HFF-Myc (cell line): ENCODE measurements at places on chromosomes 2 and 18.

- no peak for DNase-seq
Measured at GRCh38 chr2:101327863-101328394, 19.4 kb upstream of the RNF149 start.

GRCh38 chr2:215003001-215003400 is 135.4 kb downstream of the ABCA12 start:
- no peak for DNase-seq

- no peak for DNase-seq
Measured at GRCh38 chr2:76387294-76387693, 676.6 kb upstream of the GCFC2 start.

DNA sequence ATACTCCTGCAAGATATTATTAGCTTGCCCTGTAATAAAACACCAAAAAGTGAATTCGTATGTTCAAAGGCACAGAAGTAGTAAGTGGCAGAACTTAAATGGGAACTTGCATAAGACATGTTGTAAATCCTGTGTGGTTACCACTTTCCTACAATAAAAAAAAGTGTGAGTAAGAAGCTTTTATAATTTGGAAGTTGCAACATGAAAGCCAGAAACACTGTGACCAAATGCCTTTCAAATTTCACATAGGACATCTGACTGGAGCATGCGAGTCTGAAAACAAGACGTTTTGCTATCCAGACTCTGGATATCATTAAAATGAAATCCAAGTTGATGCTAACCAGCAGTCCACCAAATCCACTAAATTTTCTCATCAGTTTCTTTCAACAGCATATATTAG is 886.2 kb upstream of the NRXN1 start:
- DNase-seq, result no peak

- no peak for DNase-seq
Measured at GRCh38 chr2:71702071-71702970, 249.0 kb downstream of the DYSF start.

DNA sequence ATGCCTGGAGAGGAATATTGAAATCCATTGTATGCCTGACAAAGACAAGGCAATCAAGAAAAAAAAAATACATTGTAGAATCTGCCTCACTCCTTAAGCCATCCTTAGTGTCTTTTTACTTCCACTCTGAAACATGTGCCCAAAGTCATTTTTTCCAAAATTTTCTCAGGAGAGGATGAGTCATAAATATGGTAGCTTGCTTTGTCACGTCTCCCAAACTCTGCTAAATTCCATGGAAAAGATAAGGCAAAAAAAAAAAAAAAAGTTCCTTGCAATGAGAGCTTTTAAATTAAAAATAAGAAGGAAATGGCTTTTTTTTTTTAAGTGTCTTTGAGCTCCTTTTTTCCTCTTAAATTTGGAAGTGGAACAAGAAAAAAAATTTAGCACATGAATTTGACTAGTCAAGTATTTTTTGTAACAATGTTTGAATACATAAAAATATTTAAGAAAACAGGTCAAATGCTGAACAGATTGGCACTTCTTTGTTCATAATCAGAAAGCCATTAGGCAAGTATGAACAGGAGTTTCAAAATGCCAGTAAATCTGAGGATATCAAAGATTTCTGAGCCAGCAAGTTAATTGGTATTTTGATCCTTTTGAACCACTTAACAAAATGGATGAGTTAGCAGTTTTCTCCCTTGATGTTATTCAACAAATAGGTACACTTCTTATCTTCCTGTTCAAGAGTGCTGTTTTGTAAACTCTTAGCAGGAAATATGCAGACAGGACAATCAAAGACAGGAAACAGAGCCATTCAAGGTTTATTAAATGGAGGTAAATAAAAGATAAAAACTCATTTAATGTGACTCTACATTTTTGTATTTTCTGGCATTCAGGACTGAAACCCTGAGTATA is 247.3 kb upstream of the SP5 start:
- DNase-seq, result no peak

DNA sequence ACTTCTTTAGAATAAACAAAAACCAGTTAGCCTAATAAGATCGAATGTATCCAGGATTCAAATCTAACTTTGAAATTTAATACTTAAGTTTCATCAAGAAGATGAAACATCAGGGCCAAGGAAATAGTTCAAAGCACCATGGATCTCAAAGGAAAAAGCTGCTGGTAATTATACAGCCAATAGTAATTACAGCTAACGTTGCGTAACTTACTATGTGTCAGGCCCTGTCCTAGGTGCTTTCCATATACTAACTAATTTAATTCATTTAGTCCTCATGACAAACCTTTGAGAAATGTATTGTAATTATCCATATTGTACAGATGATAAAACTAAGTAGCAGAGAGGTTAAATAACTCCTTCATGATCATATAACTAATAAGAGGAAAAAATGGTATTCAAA is 598.6 kb downstream of the NYAP2 start:
- DNase-seq, result no peak

DNA sequence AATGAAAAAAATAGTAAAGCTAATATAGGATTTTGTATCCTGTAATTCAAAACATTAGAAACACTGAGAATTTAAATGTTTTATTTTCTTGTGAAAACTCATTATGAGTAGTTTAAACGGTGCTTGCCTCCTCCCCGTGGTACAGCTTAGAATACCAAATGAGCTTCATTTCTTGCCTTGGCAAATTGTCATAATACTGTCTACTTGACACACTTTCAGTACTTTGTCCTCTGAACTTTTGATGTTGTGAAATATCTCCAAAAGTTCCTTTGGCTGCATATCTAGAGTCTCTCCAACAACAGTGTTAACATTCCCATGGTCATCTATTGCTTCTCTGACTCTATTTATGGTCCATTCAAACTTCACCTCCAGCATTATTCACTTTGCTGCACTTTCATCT is 61.9 kb upstream of the EPB41L5 start:
- DNase-seq, result no peak

DNA sequence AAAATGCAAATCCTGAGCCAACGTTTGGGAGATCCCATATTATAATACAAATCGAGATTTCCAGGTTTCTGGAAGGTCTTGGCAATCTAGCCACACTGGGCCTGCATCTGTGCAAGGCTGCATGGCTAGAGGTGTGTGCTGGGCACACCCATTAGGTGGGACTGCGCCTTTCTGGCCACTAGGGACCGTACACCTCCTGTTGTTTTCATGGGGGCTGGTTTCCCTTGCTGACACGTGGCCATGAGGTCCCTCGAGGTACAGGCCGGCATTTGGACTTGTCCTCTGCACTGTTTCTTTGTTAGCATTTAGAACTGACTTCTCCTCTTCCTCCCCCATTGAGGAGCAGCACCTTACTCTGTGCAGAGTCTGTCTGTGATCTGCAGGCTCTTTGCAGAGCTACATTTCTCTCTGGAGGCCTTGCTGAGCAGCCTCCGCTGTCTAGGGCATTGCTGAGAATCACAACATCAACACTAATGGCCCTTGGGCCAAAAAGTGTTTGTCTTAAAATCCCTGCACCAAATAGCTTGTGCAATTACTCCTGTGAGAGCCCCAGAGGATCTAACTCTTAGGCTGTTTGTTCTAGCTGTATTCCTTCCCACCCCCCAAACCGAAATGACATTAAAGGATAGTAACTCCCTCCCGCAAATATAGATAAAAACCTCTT is 131.2 kb downstream of the NEDD4L start:
- no peak for DNase-seq

GRCh38 chr18:7234091-7234490 is 3.2 kb downstream of the LRRC30 start:
- no peak for DNase-seq

GRCh38 chr18:24763765-24764513 is 303.5 kb downstream of the HRH4 start:
- no peak for DNase-seq

- no peak for DNase-seq
Measured at GRCh38 chr2:2782007-2782406, 450.9 kb upstream of the MYT1L start.

- DNase-seq, result no peak
Measured at GRCh38 chr2:99743146-99743545, 253.3 kb upstream of the REV1 start.

DNA sequence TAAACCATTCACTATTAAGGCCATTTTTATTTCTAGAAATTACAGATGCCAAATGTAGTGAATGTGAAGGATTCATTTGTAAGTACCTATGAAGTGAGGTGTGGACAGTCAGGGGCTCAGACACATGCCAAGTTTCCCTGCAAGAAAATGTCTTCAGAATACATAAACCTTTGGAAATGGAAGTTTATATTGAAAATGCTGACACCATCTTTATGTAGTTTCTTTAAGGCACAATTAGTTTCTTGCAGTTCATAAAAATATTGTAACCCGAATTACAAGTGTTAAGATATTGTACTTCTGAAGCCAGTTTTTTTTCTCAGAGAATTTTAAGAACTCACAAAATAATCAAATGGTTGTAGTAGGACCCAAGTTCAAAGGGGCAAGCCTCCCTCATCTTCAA is 66.1 kb upstream of the LYPD1 start:
- DNase-seq, result no peak

GRCh38 chr2:223044092-223044836 is 7.7 kb upstream of the KCNE4 start:
- DNase-seq, result no peak

DNA sequence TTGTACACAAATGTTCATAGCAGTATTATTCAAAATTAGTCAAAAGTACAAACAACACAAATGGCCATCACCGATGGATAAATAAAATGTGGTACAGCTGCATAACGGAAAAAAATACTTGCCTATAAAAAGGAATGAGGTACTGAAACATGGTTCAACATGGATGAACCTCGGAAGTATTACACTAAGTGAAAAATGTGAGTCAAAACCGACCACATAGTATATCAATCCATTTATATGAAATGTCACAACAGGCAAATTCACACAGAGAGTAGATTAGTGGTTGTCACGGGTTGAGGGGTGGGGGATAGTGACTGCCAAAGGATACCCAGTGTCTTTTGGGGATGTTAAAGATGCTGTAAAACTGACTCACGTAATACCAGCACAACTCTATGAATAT is 3.5 kb downstream of the SS18 start:
- no peak for DNase-seq

GRCh38 chr2:39405364-39405763 is 31.7 kb downstream of the MAP4K3 start:
- DNase-seq, result no peak

DNA sequence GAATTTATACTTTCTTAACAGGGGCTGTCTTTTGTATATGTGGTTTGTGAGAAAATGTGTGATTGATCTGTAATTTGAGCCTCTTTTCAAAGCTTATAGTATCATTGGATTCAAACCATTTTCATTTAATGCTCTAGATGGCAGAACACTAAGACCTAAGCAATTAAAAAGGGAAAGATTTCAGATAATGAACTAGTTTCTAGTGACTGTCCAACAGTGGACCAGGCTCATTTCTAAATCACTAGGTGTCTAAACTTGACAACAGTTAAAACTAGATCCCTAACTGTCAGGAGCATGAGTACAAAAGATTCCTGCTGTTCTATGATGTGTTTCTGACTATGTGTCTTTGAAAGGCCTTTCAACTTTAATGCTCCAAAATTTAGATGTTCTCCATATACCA is 54.6 kb downstream of the ANKRD44 start:
- no peak for DNase-seq

DNA sequence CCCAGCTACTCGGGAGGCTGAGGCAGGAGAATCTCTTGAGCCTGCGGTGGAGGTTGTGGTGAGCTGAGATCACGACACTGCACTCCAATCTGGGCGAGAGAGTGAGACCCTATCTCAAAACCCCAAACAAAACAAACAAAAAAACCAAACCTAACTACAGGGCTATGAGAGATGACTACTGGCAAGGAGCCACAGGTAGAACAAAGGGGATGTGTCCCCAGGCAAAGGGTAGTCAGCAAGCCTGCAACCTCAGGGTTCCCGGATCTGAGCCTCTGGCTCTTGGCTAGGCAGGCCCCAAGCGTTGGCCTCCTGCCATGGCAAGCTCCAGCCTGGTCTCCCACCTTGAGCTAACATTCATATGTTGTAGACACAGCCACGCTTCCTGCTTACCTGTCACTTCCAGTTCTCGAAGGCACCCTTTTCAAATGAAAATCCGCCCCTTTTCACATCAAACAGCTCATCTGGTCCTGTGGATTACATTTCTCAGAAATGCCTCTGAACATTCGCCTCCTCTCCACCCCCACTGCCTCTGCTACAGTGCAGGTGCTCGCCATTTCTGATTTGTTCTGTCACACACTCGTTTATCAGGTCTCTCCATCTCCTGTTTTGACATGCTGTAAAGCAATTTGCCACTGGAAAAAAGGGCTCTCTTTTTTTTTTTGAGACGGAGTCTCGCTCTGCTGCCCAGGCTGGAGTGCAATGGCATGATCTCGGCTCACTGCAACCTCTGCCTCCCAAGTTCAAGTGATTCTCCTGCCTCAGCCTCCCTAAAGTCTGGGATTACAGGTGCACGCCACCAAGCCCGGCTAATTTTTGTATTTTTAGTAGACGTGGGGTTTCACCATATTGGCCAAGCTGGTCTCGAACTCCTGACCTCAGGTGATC is 13.1 kb upstream of the ACTR3 start:
- DNase-seq, result no peak

DNA sequence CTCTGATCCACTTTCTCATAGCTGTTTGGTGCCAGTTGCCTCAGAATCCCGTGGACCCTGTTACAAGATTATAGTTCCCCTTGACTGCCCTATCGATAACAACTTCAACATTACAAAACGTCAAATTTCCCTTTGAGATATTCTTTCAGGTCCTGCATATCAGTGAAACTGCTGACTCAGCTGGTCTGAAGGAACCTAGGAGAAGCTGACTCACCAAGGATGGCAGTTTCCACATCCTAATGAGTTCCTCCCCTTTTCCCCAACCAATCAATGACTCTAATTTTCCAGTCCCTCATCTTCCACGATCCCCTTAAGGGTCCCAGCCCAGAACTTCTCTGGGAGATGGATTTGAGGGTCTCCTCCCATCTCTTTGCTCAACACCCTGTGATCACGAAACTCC is 27.6 kb upstream of the GNAL start:
- DNase-seq, result no peak

- no peak for DNase-seq
Measured at GRCh38 chr2:7847321-7847720, 834.5 kb upstream of the ID2 start.

GRCh38 chr2:238456970-238457926 is 30.5 kb downstream of the ASB1 start:
- DNase-seq, result no peak

GRCh38 chr2:10493634-10494281 is 45.6 kb upstream of the ODC1 start:
- no peak for DNase-seq

GRCh38 chr18:54159906-54160305 is 64.6 kb downstream of the MBD2 start:
- no peak for DNase-seq

DNA sequence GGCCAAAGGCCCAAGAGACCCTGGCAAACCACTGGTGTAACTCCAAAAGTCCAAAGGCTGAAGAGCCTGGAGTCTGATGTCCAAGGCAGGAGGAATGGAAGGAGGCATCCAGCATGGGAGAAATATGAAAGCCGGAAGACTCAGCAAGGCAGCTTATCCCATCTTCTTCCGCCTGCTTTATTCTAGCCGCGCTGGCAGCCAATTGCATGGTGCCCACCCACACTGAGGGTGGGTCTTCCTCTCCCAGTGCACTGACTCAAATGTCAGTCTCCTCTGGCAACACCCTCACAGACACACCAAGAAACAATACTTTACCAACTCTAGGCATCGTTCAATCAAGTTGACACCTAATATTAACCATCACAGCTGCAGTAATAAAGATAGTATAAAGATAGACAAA is 34.1 kb downstream of the MAPK4 start:
- no peak for DNase-seq
